ENCODE measurements at places on chromosomes 13 and 19.

DNA sequence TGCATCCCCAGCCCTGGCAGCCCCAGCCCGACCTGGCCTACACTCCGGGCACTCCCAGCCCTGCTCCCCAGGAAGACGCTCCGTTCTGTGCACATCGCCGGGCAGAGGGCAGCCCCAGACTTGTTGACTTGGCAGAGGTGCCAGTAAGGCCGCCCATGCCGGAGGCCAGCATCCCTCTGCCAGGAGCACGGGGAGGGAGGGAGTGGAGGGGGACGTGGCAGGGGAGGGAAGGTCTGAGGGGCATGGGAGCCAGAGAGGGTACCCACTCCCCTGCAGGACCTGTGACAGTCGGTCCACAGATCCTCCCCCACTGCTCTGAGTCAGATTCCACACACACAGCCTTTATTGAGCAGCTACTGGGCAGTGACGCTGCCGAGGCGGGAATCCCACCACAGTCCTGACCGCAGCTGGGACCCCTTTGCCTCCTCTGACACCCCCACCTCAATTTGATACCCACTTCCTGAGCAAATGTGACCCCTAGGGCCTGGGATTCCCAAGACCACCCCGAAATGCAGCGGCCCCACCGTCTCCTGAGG, 1.9 kb upstream of the NKPD1 start:
- no peak for DNase-seq

- DNase-seq = no peak
Measured at GRCh38 chr19:51740356-51740755, 11.3 kb downstream of the FPR1 start.

GRCh38 chr19:18379803-18380747, 5.9 kb upstream of the GDF15 start:
- DNase-seq = no peak

- no peak for DNase-seq
Measured at GRCh38 chr13:57874530-57874929, 243.0 kb downstream of the PCDH17 start.

Data from stimulated activated CD4-positive, alpha-beta T cell treated with anti-CD3 and anti-CD28 coated beads, TNF-alpha, amount 100 ng/mL, for 4 hours (primary cell).